Activated T-helper 9 cell treated with anti-CD3 and anti-CD28 coated beads, Interleukin-2, amount 50 U/mL, for 16 hours (primary cell): ENCODE measurements at places on chromosomes 2 and 18.

- no peak for DNase-seq
These were observed 342.3 kb downstream of the ARHGAP15 start for GRCh38 chr2:143471550-143471949.

GRCh38 chr2:187962538-187962937 lies 329.1 kb upstream of the GULP1 start:
- DNase-seq: no peak

DNA sequence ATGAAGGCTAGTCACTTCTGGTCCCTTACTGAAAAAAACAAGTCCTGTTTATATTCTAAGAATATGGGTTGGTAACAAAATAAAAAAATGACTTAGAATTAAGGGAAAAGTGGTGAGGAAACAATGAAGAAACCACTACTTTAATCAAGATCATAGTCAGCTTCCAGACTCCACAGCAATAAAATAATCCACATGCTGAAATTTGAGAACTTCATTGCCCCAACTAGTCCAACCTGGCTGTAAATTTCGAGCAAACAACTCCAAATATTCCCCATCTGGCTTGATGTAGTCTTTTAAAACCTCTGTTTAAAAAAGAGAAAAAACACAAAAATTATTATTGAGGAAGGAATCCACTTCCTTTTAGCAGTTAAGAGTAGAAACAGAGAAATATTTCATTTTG lies 32.5 kb downstream of the METTL4 start:
- no peak for DNase-seq

DNA sequence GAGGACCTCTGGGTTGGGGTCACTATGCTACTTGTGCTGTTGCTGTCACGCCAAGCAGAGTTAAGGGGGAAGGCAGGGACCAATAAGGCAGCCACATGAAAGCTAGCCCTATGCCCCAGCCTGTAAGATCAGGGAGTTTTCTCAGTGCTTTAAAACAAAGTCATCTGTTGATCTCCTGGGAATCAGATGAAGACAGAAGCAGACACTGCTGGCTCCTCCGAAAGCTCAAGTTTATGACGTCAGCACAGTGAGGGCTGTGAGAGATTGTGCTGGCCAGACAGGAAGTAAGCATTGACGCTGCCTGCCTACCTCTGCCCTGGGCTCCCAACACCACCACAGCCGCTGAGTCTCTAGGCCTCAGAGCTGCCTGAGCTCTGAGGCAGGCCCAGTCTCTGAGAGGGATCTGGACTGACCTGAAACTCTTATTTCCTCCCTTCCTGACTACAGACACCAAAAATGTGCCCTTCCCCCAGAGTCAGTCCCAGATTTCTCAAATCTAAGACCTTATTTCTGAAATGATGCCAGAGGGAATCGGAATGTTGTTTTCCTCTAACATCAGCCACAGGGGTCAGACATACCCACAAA lies 118.1 kb upstream of the EPAS1 start:
- peak; percentile 8 for DNase-seq

DNA sequence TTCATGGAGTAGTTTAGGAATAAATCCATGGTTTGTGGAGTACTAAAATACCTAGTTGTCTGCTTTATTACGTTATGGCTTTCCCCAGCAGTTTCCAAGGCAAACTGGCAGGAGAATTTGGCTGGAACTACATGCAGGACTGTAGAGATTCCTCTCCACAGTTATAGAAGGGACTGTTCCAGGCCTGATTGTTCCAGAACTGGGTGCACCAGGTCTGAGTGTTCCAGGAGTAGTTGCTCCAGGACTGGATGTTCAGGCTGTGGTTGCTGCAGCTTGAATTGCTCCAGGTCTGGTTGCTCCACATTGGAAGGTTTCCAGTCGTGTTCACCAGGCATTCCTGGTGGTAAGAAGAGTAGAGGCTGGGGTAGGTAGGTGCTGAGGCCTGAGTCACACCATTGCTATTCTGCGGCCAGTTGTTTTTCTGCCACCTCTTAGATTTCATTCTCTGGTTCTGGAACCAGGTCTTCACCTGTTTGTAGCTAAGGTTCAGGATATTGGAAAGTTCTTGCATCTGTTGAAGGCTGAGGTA lies 28.1 kb downstream of the SGPP2 start:
- DNase-seq: no peak

DNA sequence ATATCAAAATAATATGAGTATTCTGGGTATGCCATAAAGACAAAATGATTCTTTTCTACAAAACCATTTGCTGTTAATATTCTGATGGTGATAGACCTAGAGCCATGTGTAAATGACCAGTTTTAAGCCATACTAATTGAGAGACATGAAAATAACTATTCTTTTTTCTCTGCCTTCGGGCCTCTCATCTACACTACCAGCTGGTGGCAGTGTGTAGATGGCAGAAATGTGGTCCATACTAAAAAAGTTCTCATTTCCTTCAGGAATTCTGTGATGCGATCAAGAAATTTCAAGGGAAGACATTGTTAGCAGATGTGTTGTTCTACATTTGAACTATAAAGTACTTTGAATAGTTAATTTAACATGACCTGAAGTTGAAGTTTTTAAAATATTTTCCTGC lies 485.2 kb downstream of the TRIB2 start:
- DNase-seq: no peak
